ENCODE measurements at places on chromosomes 1 and 21. TPM values are rescaled to one million over a fixed set of nuclear protein-coding genes. Genes with fewer than 3 reads are reported as not detected.

Gene PIK3C2B
- total RNA-seq: 0.28 TPM

Gene ERICH3
- not detected for total RNA-seq

Gene SH2D2A
- 1.2 TPM for total RNA-seq

Gene PTPN22
- 3.1 TPM for total RNA-seq

Gene PGBD5
- total RNA-seq: under 0.01 TPM

Gene GNG4
- total RNA-seq: under 0.01 TPM

Gene GLIS1
- total RNA-seq: 0.56 TPM

Gene UTS2
- 0.56 TPM for total RNA-seq

Gene DUSP10
- total RNA-seq: 19.6 TPM

Gene PYHIN1
- total RNA-seq: not detected

Gene ADCY10
- 0.19 TPM for total RNA-seq

Gene MAP1LC3C
- total RNA-seq: 0.28 TPM

Gene C1orf185
- not detected for total RNA-seq

Measured in regular cardiac myocyte (primary cell).